CD4-positive, alpha-beta T cell treated with Interleukin-12 subunit alpha and Interleukin-12 subunit beta, for 1 hour (primary cell): ENCODE measurements at places on chromosomes 1 and 21.

DNA sequence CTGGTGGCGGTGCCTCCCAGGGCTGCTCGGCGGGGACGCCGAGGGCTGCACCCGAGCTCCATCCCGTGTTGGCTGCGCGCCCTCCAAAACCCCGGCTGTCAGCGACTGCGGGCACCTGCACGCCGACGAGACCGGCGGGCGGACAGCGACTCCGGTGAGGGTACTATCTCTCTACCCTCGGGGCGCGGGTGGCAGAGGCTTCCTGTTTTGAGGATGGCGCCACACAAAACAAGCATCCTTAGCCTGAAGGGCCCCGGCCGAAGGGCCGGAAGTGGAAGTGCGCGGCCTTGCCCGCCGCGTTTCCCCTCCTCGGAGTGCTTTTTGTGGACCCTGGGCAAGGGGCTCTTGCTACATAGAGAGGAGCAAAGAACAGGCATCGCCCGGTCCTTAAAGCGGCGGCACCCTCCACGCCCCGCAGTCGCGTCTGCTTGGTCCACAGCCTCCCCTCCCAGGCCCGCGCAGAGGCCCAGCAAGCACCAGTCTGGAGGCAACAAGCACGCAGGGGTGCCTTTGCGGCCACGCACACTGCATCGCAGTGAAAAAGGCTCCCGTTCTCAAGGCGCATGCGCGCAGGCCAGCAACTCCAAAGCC is 561 bp upstream of the COQ8A start:
- DNase-seq, result peak; percentile 71

- DNase-seq, result no peak
Observed at GRCh38 chr1:99645203-99645602, 710 bp upstream of the PALMD start.

DNA sequence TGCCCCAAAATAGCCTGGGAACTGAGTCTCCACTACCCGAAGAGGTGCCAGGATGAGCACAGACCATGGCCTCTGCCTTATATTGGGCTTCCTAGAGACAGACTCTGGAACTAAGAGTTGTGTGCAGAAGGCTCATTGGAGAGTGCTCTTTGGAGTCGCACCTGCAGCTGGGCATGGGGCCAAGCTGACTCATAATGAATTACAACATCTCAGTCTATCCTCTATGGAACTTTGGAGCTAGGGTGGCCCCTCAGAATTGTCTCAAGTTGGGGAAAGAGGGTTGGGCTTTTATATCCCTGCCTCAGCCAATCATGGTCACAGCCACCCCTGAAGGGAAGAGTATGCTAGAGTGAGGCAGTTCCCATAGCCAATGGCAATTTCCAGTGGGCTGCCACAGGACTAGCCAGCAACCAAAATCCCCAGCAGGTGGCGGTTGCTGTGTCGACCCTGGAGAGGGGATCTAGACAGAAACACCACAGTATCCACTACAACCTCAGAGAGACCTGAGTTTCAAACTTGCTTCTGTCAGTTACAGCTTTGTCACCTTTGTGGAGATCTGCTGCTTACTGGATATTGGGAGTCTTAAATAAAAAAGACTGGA is 93.8 kb downstream of the DMRTA2 start:
- no peak for DNase-seq

GRCh38 chr1:47213230-47213963 is 18.6 kb downstream of the TAL1 start:
- no peak for DNase-seq

DNA sequence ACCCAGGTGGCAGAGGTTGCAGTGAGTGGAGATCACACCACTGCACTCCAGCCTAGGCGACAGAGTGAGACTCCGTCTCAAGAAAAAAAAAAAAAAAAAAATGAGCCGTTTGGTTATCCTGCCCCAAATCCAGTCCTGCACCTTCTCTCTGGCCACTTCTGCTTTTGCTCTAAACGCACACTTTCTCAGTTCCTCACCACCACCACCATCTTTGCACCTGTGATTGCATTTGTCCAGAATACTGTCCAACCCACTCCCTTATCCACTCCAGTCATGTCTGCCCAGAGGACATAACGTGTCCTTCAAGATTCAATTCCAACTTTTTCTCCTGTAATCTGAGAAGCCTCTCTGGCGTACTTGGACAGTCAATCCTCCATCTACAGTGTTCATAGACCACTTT is 2.2 kb upstream of the NEK2 start:
- DNase-seq, result no peak

DNA sequence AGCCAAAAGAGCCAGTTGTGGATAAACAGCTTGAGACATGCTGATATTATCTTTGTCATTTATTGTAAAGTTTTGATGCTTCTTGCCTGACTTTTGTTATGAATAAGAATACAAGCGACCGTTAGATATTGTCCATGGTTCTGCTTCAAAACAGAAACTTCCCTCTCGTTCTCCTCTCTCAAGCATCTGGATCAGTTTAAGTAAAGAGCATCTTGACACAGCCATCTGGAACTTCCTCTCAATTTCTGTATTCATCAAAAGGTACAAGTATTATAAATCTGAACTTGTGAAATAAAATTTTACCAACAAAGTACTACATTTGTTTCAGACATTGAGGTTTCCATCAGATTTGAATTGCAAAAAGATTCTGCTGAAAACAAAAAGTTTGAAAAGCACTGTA is 36.4 kb upstream of the CLDN14 start:
- DNase-seq, result no peak

DNA sequence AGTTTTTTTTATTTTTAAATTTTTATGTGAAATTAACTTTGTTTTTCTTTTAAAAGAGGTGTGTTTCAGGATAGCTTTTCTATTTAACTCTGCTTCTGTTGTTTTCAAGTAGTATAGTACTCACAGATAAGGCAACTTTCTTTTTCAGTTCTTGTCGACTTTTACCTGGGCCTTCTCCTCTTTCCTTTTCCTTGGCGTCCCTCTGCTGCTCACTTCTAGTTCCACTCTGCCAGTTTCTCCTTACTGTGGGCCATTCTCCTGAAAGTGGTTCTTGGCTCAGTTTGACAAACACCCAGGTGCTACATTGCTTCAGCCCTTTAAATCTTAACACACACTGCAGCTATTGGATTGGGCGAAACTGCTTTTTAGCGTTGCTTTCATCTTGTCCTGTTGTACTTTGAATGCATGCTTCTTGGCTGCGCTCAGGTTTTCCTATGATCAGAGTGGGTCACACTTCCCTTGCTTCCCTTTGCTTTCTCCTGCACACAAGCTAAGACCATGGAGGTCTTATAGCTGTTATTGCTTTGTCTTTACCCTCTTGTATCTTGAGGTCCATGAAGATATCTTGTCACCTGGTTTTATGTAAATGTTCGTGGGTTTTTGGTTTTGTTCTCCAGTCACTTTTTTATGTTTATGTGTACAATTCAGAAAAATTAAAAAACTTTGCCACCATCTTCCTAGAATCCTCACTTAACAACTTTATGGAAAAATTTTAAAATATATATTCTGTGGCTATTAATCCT is 21.6 kb downstream of the GABPA start:
- DNase-seq, result no peak

DNA sequence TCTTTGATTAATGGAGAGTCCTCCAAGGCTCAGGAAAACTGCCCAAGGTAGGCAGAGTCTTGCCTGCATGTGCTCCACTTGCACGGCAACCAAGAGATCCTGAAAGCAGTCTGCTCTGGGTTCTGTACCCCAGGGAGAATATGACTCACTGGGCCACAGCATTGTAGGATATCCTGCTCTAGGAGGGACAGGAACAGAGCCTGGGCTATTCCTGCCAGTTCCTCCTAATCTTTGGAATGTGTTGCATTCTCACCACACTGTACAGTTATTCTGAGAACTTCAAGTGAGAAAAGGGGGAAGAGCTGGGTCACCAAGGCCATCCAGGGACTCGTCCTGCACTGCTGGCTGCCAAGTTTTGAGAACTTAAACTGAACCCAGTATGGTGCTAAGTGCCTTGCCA is 278.5 kb downstream of the MATN1 start:
- DNase-seq, result no peak

DNA sequence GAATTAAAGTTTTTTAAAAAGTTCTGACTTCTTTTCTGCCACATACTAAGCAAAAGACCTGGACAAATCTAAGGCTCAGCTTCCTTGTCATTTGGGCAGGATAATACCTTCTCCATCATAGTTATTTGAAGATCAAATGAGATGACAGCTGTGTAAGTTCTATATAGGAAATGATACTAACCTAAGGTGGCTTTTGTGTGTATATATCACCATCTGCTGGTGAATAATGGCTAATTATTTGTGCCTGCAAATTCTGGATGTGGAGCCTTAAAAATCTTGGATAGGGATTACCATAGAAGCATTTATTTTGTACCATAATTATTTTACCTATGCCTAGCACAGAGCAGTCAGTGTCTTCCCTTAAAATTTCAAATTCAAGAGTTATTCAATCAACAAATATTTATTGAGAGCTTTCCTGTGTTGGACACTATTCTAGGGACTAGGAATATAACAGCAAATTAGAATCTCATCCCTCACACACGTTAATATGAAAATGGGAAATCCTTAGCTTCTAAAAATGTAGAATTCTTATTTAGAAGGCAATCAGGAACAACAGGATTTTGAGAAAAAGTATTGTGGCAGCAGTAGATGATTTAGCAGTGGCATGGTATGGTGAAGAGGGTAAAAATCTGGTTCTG is 89.8 kb downstream of the TMEM200B start:
- peak; percentile 53 for DNase-seq

GRCh38 chr1:167357305-167357704 is 136.6 kb downstream of the POU2F1 start:
- DNase-seq, result no peak

- DNase-seq, result no peak
Observed at GRCh38 chr21:23223882-23224281, 2225.7 kb downstream of the NCAM2 start.

DNA sequence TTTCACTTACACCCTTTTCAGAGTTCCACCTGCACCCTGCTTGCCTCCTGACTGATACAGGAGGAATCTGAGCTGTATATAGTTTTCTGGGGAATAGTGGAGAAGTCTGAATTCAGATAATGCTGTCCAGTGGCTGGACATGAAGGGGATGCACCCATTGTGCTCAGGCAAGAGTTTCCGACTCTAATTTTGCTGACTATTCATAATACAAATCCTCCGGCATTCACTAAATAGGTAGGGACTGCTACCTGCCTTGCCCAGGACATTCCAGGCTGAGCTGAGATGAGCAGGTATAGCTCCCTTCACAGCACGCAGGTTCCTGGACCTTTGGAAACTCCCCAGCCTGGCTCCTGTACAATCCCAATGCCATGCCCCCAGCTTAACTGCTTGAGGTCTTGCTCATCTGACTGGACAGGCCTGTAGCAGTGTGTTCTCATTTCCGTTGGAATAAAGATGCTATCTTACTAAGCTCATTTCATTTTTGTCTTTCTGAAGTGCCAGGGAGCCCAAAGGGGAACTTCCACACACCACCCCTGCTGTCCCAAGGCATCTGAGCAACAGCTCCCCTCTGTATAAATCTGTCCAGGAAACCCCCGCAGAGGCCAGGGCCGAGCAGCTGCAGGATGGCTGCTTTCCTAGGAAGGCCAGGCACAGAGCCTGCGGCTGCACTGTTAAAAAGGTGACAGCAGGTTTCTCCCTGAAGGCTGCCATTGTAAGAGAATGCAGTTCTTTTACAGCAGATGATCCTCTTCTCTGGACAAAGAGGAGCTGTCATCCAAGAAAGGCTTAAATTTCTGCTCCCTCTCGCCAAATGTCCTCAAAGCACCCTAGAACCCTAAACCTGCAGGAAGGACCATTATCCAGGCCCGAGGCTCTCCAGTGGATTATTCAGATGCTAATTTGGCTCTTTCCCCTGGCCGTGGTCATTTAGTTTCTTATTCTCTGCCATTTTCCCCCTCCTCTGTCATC is 21.7 kb upstream of the VASH2 start:
- no peak for DNase-seq

- no peak for DNase-seq
Observed at GRCh38 chr1:232018231-232019025, 391.8 kb downstream of the DISC1 start.

- DNase-seq, result no peak
Observed at GRCh38 chr1:184030433-184031091, 7.0 kb downstream of the COLGALT2 start.

DNA sequence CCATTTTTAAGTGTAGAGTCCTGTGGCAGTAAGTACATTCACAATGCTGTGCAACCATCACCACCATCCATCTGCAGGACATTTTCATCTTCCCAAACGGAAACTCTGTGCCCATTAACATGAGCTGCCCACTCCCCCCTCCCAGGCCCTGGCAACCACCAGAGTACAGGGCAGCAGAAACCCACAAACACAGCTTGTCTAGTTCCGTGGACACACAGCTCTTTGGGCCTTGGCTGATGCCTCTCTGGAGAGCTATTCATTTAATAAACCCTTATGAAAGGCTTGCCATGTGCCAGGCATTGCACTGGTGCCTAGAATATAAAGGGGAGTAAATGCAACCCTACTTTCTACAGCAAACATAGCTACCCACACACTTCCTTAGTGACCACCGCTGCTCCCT is 28.0 kb downstream of the STUM start:
- no peak for DNase-seq

DNA sequence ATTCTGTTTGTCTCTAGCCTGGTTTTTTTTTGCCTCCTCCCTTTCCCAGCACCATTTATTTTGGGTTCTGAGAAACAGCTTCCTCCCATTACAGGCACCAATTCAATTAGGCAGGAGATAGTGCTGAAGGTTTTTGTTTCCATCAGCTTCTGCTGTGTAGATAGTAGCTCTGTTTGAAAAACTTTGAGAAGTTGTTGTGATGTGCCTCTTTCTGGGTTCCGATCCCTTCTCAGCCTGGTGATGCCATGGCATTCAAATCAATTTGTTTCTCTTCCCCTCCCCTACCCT is 109.0 kb downstream of the NFIA start:
- DNase-seq, result no peak

GRCh38 chr1:244801246-244801645 is 34.2 kb upstream of the COX20 start:
- peak; percentile 63 for DNase-seq

- no peak for DNase-seq
Observed at GRCh38 chr1:197486946-197487345, 218.9 kb downstream of the CRB1 start.

GRCh38 chr1:50231209-50231608 is 122.5 kb downstream of the ELAVL4 start:
- DNase-seq, result no peak

DNA sequence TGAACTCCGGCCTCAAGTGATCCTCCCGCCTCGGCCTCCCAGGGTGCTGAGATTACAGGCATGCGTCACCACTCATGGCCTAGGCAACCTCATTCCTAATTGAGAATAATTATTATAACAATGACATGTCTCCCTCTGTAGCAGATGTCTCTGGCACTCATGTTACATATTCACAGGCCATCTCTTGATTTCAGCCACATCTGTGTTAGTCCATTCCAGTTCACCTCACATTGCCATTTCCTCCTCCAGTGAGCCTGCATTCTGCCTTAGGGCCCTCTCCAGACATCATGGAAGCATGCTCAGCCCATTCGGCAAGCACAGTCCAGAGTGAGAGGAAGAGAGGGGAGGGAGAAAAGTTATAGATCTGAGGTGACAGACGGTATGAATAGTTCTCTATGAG is 32.5 kb downstream of the CDKN2C start:
- DNase-seq, result no peak
